H1 (cell line): ENCODE measurements at places on chromosomes 2 and 18. TPM values are rescaled to one million over a fixed set of nuclear protein-coding genes. Genes with fewer than 3 reads are reported as not detected.

GRCh38 chr2:160484859-160485520 lies 8.6 kb downstream of the RBMS1 start:
- no peak for DNase-seq

DNA sequence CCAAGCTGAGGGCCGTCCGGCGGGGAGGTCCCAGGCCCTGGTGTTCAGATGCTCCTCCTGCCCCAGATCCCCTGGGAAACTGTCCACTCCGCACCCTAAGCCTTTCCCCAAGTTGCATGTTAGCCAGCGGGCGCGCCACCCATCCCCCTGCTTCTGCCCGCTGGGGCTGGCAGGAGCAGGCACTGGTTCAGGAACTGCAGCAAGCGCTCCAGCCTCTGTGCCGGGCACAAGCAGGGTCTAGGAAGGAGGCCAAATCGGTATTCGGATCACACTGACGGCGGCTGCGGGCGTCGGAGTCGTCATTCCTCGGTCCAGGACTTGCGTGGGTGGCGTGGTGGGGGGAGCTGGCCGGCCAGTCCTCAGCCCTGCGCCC lies 53.7 kb downstream of the FAM168B start:
- no peak for DNase-seq

The HOXD10 gene
- total RNA-seq: not detected in 2 replicates

The SIX3 gene
- total RNA-seq: 0.19 and 0.21 TPM in 2 replicates

DNA sequence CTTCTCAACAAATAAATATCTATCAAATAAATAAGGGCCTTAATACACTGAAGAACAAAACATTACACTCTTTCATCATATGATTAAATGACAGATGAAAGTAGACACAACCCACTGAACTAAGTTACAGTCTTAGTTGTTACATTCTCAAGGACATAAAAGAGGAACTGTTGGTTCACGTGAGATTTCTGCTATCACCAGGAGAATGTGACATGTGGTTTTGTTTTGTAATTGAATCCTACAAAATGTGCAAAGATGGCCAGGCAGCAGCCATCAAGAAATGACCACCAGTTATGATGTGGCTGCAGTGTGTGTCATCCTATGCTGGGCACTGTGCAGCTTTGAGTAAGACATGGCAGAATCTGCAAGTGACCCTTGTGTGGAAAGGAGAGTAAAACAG lies 310.6 kb upstream of the PIK3C3 start:
- no peak for DNase-seq

GRCh38 chr2:8549273-8549922 lies 132.5 kb upstream of the ID2 start:
- DNase-seq: no peak

The RBM43 gene
- 1.7 and 2.0 TPM in 2 replicates for total RNA-seq

GRCh38 chr2:178478130-178478438 lies 316 bp downstream of the FKBP7 start:
- no peak for DNase-seq

DNA sequence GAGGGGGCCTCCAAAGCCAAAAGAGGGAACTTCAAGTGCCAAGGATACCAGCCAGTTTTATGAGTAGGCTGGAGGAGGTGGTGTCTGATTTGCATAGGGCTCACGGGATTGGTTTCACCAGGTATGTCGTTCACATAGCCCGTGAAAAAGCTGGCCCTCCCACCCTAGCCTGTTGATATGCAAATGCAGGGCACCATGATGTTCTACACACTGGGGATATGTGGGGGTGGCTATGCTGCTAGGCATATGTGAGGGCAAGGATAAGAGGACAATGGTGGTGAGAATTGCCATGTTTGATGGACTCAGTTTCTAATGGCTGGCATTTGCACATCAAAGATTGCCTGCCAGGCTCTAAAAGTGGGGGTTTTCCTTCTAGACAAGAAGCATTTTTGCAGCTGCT lies 378.6 kb downstream of the DPP10 start:
- DNase-seq: no peak

The IL1A gene
- 0.34 and 0.74 TPM in 2 replicates for total RNA-seq

The SERPINB12 gene
- total RNA-seq: not detected in 2 replicates

DNA sequence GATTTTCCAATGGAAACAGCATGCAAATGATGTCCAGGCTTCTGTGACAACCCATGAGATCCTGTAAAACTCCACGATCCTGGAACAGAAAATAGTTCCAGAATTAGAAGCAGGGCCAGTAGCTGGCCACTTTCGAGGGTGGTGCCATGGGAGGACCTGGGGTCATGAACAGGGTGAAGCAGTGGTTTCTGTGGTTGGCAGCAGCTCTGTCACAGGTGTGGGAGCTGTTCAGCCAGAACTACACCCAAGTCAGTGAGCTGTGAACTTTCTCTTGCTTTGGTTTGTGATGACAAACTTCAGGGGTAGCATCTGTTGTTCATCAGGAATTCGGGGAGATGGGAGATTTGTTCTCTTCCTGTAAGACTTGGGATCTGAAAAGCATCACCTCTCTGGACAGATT lies 314.4 kb upstream of the NT5C1B start:
- no peak for DNase-seq

DNA sequence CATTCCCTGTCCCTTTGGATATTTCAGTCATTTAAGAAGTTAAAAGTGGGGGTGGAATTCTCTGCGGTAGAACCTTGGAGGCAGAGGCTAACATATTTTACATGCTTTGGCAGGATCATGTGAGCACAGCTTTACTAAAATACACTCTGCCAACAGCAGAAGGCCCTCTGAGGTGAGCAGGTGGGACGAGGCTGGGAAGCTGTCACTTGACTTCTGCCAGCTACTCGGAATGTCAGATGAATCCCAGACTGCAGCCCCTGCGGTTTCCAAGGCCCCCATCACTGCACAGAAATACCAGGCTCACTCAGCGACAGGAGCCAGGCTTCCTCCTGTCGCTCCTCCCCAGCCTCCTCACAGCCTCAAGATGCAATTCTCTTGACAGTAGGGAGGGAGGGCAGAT lies 220.9 kb upstream of the REV1 start:
- no peak for DNase-seq

GRCh38 chr2:121041516-121041915 lies 243.5 kb downstream of the TFCP2L1 start:
- DNase-seq: no peak

The CUL3 gene
- total RNA-seq: 111 and 113 TPM in 2 replicates

DNA sequence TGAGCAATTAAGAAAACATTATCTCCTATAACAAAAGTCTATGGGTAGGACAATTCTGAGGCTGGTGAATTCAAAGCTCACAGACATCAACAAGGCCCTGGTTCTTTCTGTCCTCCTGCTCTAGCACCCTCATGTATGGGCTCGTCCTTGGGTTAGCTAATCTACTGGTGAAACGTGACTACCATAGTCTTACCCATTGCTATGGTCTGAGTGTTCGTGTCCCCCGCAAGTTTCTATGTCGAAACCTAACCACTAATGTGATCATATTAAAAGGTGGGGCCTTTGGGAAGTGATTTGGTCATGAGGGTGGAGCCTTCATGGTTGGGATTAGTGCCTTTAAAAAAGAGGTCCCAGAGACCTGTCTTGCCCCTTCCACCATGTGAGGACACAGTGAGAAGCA lies 564.7 kb downstream of the TNS1 start:
- no peak for DNase-seq

DNA sequence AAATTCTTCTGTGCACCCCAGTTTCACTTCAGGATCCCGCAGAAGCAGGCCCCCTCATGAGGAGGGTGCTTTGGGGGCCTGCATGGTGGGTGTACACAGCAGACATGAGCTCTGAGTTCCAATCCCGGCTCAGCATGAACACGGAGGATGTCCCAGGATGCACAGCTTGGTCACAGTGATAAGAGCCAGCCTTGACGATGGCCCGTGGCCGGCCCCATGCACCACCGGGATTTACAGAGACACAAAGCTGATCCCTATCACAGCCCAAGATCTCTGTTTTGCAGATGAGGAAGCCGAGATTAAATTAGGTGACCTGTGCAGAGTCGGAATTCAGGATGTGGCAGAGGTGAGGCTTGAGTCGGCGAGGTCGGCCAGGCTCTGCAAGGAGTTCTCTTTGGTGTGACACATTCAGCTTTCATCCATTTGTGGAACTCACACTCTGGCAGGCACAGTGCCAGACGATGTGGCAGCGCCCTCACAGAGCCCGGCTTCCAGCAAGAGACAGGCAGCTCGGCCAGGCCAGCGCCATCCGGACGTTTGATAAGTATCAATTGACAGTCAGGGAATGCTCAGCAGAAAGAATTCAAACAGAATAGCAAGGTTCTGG lies 456.3 kb upstream of the MYT1L start:
- no peak for DNase-seq

The TTL gene
- total RNA-seq: 53.5 and 57.1 TPM in 2 replicates

- DNase-seq: no peak
Observed at GRCh38 chr2:23681356-23682140, 245.4 kb downstream of the ATAD2B start.

DNA sequence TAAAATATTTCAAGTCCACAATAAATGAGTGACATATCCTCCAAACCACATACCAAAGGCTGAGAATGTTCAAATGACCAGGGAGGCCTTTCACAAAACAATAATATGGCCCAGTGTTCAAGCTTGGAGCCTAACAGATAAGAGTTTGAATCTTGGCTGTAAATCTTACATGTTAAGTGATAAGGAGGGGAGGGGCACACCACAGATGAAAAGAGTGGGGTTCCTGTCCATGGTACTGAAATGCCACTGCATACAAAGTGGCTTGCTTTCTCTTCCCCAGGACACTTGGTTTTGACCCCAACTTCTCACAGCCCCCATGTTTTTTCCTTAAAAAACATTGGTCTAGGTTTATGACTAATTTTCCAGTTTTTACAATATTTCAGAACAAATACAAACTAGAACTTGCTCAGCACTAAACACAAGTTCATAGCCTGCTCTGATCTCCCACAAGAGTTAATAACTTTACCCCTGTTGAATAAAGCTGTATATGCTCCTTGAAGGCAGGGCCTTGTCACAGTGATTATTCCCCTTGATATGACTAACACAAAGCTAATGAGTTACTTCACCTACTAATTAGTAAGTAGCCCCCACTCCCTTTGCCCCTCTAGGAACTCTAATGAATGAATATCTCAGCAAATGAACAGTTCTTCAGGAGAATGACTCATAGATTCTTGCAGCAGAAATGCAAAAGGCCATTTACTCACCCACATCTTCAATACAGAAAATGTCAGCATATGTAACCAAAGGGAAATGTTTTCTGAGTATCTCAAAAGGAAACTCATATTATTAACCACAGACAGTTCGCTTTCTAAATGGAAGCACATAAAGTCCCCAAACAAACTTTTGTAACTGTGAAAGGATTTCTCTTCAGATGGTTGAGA lies 142.2 kb downstream of the SATB2 start:
- DNase-seq: no peak

- DNase-seq: no peak
Observed at GRCh38 chr2:177161741-177162460, 50.7 kb upstream of the HNRNPA3 start.

The CRYGD gene
- 0.98 and 2.9 TPM in 2 replicates for total RNA-seq

DNA sequence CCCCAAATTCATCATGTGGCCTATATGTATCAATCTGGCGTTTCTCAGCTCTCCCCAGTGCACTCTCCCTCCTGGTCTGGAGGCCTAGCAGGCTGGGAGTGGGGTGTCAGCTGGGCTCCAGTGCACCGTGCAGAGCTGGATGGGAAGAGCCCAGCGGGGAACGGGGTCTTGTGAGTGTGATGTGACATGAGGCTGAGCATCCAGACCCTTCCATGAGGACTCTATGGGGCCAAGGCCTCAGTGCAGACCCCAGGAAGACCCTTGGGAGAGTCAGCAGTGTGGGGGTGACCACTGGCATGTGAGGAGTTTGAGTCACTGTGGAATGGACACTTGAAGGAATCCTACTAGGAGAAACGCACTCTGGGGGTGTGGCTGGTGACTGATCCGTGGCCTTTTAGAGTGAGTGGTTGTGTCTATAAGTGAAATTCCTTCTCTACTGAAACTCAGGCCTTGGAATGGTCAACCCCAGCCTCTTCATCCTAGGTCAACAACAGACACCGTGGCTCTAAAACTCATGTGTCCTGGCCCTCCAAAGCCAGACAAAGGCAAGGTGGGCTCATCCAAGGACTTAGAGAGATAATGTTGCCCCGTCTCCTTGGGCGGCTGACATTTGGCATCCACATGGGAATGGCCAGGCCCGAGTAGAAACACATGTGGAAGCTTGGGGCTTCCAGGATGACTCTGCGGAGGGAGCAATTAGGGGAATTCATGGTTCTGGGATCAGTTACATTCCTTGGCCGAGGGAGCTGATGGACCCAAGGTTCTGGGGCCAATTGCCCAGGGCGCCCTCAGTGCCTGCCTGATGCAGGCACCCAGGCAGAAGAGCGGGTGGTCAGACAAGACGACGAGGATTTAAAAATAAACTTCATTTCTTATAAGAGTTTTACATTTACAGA lies 156.0 kb upstream of the TWIST2 start:
- DNase-seq: no peak
